Omental fat pad (tissue), 4 donors: ENCODE measurements at places on chromosomes 2 and 18. TPM values are rescaled to one million over a fixed set of nuclear protein-coding genes. Genes with fewer than 3 reads are reported as not detected.
A peak's percentile ranks its signal among the peaks of the same experiment; 100 is the strongest.

DNA sequence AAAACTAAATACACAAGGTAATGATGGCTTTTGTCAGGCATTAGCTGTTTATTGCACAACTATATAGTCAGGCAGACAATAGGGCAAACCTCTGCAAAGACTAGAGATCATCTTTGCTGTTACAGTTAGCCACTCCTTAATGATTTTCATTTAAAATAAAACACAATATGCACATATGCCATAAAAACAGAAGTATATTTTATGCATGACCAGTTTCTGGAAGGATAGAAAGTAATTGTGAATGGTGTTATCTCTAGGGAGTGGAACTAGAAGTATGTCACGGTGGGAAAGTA, 102.0 kb downstream of the CHN1 start:
- no peak for DNase-seq

GRCh38 chr2:210577263-210578071, 21.1 kb downstream of the CPS1 start:
- DNase-seq: no peak

- DNase-seq: no peak
Observed at GRCh38 chr18:48020337-48021250, 90.1 kb upstream of the SMAD2 start.

DNA sequence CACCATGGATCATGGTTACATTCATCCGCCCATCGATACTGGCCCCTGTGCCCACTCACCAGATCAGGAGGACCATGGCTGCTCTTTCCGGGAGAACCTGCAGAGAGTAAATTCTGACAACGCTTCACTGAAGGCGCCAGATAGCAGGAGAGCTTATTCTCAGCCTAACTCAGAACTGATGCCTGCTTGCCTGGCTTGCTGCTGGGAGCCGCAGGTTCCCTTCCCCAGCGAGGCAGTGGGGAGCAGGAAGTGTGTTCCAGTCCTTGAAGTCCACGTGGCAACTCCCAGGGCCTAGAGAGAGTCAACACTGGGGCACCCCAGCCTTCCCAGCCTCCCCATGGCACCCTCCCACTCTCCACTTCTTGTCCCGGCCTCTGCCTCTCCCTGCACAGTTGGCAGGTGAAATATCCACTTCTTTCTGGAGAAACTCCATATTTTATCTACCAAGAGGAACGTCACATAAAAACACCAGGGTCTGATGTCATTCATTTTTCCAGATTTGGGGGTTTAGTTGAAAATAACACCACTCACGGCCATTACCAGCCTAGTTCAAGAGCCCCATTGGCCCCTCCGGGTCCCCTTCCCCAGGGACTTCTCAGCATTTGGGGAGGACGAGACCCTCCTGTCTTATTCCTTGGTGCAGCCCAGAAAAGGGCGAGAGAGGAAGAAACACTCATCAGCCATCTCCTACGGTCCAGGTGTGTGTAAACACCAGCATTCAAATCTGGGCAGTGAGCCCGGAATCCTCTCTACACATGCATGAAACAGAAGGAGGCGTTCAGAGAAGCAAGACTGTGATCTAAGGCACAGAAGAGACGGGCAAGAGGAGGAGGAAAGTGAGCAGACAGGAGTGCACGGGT, 3.5 kb upstream of the TUBB6 start:
- peak; percentile 23 for DNase-seq

GRCh38 chr2:72964146-72964525, 46.8 kb downstream of the EMX1 start:
- no peak for DNase-seq

Gene TMEM163
- 0.28 TPM for total RNA-seq

Gene CCDC68
- 3.4 TPM for total RNA-seq

- DNase-seq: no peak
Observed at GRCh38 chr2:69789175-69789721, 40.2 kb upstream of the GMCL1 start.
